ENCODE measurements at places on chromosomes 16 and 17.

DNA sequence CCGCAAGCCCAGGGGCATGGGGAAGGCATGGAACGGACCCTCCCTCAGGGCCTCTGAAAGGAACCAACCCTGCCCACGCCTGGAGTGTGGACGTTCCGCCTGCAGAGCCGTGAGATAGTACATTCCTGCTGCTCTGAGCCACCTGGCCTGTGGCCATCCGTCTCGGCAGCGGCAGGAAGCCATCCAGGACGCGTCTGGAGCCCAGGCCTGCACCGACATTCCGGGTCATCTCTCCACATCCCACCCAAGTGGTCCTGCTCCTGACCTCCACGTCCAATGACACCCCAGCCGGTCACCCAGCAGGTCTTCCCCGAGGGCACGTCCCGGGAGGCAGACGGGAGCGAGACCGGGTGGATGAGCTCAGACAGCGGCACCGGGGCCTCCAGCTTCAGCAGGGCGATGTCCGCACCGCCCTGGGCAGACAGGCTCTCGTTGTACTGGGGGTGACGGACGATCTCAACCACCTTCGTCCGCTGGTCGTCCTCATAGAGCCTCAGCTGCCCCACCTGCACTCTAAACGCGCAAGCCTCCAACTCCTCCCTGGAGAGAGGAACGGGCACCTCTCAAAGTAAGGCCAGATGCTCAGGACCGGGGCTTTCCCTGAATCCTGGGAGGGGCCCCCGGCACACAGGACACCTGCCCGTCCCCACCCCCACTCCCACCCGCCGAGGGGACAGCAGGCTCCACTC is 21.3 kb upstream of the UBE2I start:
- DNase-seq, result peak; percentile 32

DNA sequence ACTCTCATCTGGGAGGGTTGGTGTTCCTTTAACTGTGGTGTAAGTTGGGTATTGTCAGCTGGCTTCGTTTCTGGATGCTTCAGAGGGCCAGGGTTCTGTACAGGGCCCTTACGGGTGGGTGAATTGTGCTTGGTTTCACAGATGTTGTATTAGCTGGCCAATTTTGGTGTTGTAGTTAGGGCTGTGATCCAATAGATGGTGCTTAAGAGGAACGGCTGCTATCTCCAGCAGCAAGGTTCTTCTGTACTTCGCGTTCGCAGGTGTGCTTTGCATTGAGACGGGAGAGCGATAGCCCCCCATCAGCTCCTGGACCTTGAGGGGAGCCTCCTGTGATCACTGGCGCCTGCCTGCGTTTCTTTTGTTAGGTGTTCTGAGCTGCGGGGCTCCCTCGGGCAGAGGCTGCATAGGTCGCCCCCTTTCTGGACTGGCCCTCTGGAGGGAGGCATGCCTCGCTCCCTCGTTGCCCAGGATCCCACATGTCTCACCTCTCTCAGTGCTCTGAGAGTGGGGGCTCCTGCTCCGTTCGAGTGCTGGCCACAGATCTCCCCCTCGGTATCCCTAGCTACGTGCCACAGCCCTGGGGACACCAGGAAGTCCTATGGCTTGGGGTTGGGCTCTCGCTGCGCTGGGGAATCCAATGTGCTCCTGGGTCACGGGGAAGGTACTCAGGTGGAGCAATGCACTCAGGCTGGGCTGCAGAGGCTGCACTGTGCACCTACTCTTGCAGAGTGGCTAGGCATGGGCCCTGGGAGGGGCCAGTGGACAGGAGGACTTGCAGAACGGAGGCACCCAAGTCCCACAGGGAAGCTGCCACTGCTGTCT is 837 bp upstream of the PRDM7 start:
- DNase-seq, result peak; percentile 60

- DNase-seq, result no peak
Observed at GRCh38 chr16:85546585-85547447, 66.3 kb upstream of the GSE1 start.

- no peak for DNase-seq
Observed at GRCh38 chr16:65111306-65111705, 10.6 kb downstream of the CDH11 start.

DNA sequence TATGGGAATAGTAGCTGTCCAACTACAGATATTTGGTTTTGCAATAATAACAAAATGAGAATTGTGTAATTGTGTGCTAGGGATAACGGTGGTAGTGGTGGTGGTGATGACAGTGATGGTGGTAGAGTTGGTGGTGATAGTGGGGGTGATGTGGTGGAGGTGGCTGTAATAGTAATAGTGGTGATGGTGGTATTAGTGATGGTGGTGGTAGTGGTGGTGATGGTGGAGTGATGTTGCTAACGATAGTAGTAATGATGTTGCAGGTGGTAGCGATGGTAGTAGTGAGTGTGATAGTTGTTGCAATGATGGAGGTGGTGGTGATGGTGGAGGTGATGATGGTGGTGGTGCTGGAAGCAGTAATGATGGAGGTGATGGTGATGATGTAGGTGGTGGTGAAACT is 94.4 kb downstream of the HS3ST3B1 start:
- no peak for DNase-seq

GRCh38 chr17:36942631-36943125 is 5.4 kb downstream of the LHX1 start:
- no peak for DNase-seq

GRCh38 chr16:26708428-26708827 is 358.3 kb upstream of the C16orf82 start:
- no peak for DNase-seq

- no peak for DNase-seq
Observed at GRCh38 chr16:54867302-54867832, 63.3 kb upstream of the IRX5 start.

- DNase-seq, result no peak
Observed at GRCh38 chr16:87310610-87311009, 6.6 kb downstream of the C16orf95 start.

DNA sequence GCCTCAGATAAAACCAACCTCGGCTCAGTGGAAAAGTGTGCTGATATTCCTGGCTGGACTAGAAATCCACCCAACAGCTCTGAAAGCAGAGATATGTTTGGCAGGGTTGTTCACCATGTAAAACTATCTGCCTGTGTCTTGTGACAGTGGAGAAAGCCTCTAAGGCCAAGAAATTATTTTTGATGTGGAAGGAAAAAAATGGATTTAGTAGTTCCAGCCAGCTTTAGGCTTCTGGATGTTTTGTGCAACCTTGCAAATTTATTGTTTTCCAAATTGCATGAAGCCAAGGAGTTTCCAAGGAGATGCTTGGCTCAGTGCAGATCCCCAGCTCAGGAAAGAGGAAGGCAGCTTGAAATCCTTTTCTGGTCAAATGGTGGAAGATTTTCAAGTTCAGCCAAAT is 31.6 kb downstream of the TEKT5 start:
- no peak for DNase-seq

GRCh38 chr17:8711291-8711690 is 33.3 kb downstream of the CCDC42 start:
- no peak for DNase-seq

GRCh38 chr16:87550495-87550961 is 51.8 kb upstream of the JPH3 start:
- no peak for DNase-seq

GRCh38 chr16:84131117-84131516 is 13.9 kb downstream of the HSDL1 start:
- DNase-seq, result no peak

DNA sequence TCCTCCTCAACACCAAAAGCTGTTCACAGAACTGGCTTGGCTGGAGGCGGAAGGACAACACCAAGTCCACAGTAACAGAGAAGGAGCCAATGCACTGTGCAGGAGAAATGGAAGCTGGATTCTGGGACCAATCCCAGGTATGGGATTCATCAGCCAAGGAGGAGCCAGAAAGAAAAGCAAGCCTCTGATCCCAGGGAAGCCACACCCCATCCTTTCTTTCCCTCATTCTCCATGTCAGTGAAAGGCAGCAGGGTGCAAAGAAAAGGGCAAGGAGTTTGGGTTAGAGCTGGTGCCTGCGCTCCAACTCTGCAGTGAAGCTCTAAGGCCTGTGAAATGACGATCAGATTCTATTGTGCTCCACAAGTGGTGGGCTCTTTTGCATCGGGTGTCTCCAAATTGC is 11.0 kb downstream of the DCAKD start:
- DNase-seq, result no peak

- no peak for DNase-seq
Observed at GRCh38 chr17:30064738-30065137, 51.9 kb upstream of the NSRP1 start.

GRCh38 chr17:8696426-8696825 is 48.2 kb downstream of the CCDC42 start:
- no peak for DNase-seq

DNA sequence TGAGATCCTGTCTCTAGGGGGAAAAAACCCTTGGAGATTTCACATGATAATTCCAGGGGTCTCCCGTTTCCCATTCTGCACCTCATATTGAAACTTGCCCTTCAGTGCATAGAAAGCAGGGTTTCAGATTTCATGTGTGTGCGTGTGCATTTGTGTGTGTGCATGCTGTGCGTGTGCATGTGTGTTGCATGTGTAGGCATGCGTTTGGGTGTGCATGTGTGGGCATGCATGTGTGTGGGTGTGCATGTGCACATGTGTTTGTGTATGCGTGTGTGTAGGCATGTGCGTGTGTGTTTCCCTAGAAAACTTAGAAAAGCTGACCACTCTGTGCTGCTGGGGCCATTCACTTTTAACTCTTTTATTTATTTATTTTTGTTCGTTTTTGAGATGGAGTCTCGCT is 40.0 kb downstream of the IL21R start:
- no peak for DNase-seq

DNA sequence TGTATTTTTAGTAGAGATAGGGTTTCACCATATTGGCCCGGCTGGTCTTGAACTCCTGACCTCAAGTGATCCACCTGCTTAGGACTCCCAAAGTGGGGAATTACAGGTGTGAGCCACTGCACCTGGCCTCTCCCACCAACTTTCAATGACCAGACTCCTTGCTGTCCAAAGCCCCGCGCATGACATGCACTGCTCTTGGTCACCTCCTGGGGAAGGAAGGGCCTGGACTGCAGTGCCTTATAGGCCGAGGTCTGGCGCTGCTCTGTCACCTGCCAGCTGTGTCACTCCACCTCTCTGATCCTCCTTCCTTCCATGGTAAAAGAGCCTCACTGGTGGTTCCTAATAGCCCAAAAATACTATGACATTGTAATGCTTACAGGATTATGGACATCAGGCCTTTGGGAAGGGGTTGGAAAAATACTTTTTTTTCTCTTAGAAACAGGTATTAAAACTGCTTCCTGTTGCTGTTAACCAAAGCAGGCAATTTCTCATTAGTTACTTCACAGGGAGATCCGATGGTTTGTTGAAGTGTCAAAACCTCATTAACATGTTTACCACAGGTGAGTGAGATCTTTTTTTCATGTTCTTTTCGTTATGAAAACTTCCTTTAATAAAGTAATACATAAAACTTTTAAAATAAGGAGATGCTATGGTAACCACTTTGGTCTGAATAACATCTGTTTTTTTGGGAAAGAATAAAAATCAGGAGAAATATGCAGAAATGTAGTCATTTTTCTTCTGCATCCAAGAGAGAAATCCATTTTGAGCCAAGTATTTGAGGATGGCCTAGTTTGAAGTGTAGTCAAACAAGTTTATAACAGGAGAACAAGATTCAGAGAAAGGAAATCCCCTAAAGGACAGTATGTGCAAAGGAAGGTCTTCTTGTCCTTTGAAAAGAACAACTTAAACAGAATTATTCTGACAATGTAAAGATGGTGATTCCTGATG is 35.5 kb downstream of the GRB7 start:
- no peak for DNase-seq

GRCh38 chr17:8122422-8122923 is 1.4 kb downstream of the HES7 start:
- no peak for DNase-seq

- no peak for DNase-seq
Observed at GRCh38 chr16:71514476-71514875, 11.8 kb upstream of the CHST4 start.

DNA sequence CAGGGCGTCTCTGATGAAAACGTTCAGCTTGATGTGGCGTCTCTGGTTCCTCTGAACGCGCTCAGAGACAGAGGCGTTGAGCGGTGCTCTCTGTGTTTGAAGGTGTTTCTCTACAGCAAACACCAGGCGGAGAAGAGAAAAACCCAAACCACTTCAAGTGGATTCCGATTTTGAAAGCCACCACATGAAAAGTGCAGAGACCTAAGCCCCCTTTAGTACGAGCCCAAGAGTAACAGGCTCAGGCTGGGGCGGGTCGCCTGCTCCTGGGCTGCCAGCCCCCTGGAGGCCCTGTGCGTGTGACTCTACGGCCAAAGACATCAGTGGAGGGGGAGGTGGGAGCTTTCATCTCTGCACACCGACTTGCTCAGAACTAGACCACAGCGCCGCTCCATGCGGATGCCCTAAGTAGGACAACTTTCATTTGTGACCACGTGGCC is 328.4 kb downstream of the MAF start:
- DNase-seq, result no peak

Measured in NCI-H146 (cell line).